ENCODE measurements at places on chromosomes 2 and 18.

DNA sequence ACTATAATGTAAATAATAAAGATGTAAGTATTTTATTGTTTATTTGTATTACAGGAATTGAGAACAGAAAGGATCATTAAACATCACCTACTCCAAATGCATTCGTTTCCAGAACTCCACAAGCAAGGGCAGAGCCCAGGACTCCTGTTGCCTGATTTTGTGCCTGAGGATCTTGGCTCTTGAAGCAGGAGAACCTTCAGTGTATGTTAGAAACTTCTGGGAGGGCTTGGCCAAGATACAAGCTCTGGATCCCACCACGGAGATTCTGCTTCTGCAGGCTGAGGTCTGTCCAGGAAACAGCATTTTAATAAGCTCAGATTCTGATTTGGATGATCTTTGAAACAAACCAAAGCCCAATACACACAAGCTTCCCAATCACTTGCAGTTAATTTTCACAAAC is 142.4 kb upstream of the SOX11 start:
- DNase-seq, result no peak

DNA sequence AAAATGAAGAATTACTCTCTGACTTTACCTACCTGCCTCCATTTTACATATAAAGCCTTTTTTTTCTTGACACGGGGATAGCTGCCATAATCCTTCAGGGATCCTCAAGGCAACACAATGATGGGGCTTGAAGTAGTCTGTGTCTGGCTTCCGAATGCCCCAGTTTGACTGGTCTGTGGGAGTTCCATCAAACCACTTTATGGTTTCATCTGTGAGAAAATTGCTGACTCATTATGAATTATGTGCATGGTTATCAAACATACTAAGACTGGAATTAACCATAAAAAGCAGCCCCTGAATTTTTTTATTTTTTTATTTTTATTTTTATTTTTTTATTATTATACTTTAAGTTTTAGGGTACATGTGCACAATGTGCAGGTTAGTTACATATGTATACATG is 117.5 kb downstream of the PLA2R1 start:
- DNase-seq, result no peak

- DNase-seq, result peak; percentile 20
Measured at GRCh38 chr18:61764381-61764780, 128.4 kb downstream of the RNF152 start.

DNA sequence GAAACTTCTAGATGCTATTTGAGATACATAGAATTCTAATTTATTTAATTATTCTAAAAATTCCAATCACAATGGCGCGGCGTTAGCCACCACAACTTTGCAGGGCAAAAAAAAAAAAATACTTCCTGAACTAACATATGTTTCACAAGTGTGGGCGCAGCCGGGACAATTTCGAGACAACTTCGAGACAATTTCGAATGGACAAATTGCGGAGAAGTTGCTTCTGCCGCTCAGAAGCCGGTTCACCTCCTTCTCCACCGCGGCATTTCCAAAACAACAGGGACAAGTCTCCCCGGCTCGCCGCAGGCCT is 842 bp downstream of the PAX3 start:
- DNase-seq, result no peak

GRCh38 chr18:56910967-56911366 is 235.9 kb upstream of the BOD1L2 start:
- no peak for DNase-seq

DNA sequence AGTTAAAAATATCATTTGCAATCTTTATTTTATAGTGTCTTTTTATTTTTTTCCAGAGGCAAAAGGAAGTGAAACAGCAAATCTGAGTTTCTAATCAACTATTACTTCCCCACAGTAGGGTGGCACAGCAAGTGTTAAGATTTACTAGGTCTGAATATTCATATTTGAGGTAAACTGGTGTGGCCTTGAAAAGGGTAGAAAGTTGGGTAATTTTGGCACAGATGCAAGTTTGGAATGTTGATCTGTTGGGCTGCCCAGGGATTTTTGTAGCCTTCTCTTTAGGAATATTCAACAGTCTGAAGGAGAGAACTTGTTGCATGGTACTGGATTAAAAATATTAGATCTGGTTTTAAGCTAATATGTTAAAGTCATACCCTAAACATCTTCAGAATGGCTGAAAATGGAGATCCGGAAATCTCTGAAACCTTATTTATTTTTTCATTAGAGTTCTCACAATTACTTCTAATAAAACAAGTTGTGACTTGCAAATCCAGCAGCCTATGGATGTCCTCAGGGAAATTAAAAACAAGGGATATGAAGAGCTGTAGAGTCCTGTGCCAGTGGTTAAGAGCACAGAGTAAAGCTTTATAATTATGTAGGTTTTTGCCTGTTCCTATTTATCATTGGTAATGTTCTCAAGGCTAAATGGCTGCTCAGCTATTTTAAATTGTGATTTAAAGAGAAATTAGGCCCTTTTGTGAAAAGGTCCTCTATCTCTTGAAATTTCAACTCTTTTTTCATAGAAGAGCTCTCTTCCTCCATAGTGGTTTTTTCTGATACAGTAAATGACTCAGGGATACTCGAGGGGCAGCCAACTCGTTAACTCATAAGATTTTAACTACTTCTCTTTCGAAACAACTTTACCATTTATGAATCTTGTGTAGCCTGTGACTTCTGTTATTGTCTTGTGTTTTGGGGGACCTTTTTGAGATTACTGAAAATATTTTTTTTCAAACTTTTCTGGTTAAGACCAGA is 11.0 kb downstream of the TANK start:
- DNase-seq, result peak; percentile 29

GRCh38 chr18:71114550-71115210 is 825.8 kb downstream of the SOCS6 start:
- no peak for DNase-seq

- no peak for DNase-seq
Measured at GRCh38 chr18:69948919-69949537, 1.4 kb upstream of the CD226 start.

DNA sequence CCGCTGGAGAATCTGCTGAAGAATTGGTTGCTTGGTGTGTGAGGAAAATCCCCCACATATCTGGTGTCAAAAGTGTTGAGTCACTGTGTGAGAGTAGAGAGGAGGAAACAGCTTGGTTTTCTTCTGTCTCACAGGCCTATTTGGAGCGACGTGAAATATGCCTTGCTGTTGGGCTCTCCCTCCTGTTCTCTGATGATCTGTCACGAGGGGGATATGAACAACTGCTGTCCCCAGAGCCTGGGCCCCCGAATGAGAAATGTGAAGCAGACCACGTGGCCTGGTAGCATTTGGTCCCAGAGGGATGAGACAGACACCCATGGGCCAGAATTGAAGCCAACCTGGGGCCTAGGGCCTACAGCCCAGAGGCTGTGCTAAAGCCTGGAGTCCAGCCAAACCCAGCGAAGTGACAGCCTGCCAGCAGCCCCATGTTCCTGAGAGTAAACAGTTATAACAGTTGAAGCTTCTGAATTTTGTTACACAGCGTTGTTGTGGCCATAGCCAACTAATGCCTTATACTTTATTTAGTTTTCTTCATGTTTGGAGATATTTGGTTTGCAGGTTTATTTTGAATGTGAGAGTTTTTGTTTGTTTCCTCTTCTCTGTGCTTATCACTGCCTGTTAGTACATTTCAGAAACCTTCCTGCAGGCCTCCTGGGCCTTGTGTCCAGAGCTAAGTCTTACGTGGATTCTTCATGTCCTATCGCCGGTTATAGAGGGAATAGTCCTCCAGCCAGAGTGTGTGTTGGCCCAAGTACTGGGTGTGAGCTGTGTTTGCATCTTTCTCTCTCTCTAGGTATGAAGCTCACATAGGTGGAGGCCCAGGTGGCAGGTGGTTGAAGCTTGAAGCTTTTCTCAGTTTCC is 18.7 kb upstream of the COLEC12 start:
- peak; percentile 86 for DNase-seq

GRCh38 chr2:28378679-28379584 is 13.7 kb upstream of the FOSL2 start:
- DNase-seq, result no peak

DNA sequence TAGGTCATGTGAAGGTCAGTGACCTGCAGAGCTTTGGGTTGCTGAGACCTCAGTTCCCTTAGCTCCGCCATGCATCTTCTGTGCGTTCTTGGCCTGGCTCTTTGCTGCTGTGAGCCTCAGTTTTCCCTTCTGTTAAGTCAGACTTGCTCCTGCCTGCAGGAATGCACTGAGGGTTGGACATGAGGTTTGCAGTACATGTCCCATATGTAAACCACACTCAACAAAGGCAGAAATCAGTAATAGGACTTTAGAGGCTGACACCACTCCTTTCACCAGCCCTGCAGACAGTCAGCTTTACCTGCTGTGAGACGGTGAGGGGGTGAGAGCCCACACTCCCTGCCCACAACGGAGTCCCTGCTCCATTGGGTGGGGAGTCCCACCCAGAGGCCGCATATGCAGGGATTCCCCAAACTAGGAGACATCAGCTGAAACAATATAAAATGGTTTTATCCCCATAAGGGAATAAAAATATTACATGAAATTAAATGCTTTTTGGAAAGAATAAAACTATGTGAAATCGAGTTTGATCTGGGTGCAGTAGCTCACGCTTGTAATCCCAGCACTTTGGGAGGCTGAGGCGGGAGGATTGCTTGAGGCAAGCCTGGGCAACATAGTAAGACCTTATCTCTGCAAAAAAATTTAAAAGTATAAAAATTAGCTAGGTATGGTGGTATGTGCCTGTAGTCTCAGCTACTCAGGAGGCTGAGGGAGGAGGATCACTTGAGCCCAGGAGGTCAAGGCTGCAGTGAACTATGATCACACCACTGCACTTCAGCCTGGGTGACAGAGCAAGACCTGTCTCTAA is 55.1 kb downstream of the MYO7B start:
- DNase-seq, result no peak

- peak; percentile 92 for DNase-seq
Measured at GRCh38 chr2:28047681-28048080, 157.2 kb downstream of the BABAM2 start.

GRCh38 chr18:36376361-36376760 is 78.8 kb downstream of the FHOD3 start:
- peak; percentile 33 for DNase-seq

DNA sequence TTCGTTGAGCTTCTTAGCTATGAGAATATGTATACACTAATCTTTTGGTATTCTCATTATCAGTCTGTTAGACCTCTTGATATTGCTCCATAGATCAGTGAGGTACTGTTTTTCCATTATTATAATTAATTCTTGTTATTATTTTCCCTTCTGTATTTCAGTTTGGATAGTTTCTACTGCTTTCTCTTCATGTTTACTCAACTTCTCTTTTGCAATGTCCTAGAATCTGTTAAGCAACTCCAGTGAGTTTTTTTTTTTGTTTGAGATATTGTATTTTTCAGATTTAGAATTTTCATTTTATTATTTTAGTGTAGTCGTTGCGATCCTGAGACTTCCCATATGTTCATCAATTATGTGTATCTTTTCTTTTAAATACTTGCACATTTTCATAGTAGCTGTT is 260.8 kb downstream of the SETBP1 start:
- no peak for DNase-seq

DNA sequence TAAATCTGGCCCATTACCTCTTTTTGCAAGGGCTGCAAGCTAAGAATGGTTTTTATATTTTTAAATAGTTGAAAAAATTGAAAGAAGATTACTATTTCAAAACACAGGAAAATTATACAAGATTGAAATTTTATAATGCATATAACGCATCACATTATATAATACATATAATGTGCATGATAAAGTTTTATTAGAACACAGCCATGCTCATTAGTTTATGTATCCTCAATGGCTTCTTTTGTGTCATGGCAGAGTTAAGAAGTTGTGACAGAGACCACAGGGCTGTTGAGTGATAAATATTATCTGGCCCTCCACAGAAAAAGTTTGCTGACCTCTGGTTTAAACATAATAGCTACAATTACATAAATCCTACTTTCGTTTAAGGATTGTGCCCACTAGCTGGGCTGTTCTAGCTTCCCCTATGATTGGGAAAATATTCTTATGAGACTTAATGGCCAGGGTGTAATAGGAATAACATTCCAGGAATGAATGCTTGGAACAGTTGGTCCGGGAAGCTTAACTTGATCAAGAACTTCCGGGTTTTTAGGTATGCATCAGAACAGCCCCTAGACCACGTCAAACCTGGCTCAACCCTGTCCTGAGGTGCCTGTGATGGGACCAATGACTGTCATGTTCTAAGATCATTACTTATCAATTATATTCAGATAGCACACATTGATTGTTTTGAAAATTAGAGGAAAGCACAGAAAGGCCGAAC is 98.7 kb upstream of the LPIN2 start:
- no peak for DNase-seq

DNA sequence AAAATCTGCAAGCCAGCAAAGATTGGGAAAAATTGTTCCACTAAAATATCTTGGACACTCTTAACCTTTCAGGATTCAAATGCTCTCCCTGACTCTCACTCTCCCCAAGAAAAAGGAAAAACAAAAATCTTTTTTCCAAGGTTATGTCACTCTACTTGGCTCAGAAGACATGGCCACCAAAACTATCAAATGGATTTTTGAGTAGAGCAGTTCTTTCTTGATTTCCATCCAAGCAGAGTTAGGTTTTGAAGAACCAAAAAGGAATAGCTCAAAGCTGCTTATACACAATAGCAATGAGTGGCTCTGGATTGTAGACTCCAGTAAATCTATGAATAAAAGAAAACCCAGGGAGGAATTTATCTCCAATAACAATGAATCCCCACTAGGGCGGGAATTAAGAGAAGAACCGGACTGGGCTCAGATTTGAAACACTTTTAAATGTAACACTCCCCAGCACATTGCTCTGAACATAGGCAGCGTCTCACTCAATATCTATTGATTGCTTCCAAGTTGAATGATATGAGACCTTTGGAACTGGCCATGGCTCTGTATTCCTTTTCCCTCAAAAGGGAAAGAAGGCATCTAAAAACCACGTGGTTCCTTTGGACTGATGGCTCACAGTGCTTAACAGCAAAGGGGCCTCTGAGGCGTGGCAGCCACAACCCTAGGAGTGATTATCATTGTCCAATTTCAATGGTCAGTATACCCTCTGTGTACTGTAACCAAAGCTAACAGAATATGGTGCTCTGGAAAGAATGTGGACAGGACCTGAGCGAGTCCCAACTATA is 68.3 kb downstream of the SPRED2 start:
- DNase-seq, result no peak

DNA sequence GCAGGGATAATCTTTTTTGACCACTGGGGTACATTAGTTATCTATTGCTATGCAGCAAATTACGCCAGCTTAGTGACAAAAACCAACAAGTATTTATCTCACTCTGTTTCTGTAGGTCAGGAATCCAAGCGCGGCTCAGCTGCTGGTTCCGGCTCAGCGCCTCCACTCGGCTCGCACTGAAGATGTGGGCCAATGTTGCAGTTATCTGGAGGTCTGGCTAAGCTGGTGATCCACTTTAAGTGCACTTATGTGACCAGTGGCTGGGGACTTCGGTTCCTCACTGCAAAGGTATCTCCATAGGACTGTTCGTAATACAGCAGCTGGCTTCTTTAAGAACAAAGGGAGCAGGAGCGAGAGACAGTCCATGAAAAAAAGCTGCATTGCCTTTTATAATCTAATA is 591.9 kb downstream of the TMEM182 start:
- no peak for DNase-seq

- no peak for DNase-seq
Measured at GRCh38 chr2:96921561-96922319, 51.9 kb upstream of the SEMA4C start.

Measured in iris pigment epithelial cell (primary cell).